H54 (cell line): ENCODE measurements at places on chromosomes 2 and 18.
A peak's percentile ranks its signal among the peaks of the same experiment; 100 is the strongest.

- no peak for DNase-seq
These were observed 11.7 kb downstream of the GEMIN6 start for GRCh38 chr2:38789691-38790090.

DNA sequence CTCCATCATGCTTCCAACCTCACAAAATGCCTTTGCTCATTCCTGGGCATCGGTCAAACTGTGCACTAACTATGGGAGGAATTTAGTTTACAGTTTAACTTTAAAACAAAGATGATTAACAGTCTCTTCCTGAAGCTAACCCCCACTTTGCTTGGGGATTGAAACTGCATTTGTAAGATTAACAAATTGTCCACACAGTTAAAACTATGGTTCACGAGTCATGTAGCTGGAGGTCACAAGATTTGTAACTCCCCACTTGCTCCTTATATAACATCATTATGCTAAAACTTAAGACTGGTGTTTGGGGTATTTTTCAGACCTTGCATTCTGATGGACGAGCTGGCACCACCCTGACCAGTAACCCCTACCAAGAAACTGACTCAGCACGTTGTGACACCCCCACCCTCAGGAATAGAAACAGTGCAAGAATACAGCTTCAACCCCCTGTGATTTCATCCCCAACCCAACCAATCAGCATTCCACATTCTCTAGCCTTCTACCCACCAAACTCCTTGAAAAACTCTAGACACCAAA, 252.3 kb downstream of the MBD5 start:
- DNase-seq: no peak

DNA sequence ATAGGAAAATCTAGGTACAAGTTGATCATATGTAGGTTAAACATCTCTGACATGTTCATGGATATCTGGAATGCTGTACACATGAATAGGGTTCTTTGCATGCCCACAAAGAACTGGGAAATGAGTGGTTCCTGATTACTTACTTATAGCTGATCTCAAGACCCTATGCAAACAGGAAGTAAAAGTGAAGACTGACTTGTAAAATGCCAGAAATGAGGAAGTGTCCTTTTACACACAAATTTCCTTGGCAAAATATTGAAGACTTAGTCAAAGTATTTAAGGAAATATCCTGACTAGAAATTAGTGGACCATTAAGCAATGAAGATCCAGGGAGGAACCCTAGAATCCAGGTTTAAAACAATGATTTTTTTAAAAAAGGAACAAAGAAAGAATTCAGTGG, 203.7 kb upstream of the DLGAP1 start:
- DNase-seq: no peak

GRCh38 chr2:18487106-18487913, 73.1 kb downstream of the RDH14 start:
- DNase-seq: no peak

- no peak for DNase-seq
These were observed 25.9 kb upstream of the LBH start for GRCh38 chr2:30205456-30205855.

DNA sequence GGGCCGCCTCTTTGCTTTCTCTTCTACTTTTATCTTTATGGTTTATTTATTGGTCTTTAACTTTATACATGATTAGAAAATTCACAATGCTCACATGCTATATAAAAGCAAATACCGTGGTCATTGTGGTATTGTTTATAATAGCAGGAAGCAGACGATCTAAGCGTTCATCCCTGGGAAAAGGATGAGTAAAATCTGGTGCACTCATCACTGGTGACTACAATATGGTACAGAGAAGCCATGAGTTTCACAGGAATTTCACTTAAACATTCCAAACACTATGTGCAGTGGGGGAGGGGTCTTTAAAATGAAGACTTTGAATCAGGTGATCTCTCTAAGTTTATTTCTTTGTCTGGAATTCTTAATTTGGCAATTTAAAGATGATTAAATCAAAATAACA, 97.9 kb downstream of the SCN3A start:
- DNase-seq: peak; percentile 1

- DNase-seq: no peak
These were observed 103.3 kb downstream of the ALK start for GRCh38 chr2:29817801-29818680.

- DNase-seq: no peak
These were observed 2.6 kb downstream of the SFTPB start for GRCh38 chr2:85665264-85665937.
